ENCODE measurements at places on chromosomes 2 and 18.

DNA sequence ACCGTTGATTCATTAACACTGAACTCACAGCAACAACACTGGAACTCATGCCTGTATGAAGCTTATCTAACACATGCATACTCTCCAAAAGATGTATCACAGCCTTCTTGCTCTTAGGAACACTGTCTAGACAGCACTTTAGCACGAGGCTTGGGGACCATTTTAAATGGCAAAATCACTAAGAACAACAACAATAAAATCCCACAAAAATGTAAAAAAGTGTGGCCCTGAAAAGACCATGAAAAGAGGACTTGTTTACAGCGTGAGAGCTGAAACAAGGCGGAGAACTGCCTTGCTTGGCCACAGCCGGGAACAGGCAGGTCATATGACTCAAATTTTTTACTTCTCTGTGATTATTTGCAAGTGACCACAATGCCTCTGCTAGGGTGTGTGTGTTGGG, 48.1 kb downstream of the CHN1 start:
- no peak for DNase-seq

DNA sequence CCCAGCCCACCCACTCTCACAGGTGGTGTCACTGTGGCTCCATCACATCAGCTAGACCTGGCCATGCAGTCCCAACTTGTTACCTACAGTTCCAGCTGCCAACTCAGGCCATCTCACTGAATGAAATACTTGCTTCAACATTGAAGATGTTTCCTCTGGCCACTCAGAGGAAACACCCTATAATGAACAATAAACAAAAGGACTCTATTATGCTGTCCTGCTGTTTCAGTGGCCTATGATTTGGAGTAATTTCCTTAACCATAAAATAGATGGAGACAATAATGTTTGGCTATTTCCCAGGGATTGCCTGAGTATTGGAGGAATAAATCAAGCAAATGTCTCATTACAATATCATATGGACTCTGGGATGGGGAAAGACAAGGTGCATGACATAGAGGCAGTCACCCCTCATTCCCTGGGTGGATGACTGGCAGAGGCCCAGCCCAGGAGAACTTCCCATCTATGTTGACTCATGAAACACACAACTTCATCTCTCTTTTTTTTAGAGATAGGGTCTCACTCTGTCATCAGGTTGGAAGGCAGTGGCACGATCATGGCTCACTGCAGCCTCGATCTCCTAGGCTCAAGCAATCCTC, 134.4 kb downstream of the TGIF1 start:
- DNase-seq, result no peak

DNA sequence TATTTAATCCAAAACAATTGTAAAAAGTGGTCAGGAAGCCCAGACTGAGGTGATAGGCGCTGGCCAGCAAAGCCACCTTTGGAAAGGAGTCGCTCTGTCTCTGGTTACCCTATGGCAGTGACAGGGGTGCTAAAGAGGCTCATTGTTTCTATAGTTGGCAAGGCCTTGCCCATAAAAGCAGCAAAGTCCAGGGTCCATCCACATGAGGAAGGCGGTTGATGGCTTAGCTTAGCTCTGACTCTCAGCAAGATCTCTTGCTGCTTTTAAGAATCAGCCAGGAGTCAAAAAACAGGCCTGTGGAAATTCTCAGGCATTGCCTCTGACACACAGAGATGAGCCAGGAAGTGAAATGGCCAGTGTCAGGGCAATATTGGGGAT, 57.8 kb upstream of the CYP26B1 start:
- DNase-seq, result no peak

DNA sequence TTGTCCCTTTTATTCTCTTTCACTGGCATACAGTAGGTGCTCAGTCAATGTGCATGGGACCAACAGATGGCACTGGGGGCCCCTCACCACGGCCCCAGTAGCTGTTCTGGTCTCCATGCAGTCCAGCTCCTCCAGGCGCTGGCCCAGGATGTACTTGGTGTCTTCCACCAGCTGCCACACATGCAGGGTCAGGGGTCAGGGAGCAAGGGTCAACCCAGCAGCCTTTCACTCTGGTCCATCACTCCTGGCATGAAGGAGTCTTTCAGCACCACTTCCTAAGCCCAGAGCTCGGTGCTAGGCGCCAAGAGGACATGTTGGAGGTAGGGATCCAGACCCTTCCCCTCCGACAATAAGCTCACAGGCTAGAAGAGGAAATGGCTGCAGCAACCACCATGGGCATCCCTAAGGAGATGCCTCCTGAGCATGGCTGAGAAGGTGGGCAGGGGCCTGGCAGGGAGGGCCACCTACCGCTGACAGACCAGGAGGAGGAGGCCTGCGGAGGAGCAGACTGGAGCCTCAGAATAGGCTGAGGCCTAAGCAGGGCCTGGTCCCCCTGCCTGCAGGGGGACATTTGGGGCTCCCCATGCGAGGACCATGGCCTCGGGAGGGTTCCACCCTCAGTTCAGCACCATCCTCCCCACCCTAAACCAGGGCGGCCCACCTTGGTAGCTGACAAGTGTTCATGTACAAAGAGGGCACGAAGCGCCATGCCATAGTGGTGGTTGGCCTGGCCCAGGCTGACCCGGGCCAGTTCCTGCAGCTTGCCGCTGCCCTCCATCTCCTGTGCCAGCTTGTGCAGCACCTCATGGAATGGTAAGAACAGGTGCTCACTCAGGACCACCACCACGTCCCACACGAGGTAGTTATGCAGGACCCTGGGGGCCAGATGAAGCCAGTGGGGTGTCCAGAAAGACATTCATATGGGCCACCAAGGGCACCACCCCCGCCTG, 10.2 kb downstream of the ALPG start:
- no peak for DNase-seq

DNA sequence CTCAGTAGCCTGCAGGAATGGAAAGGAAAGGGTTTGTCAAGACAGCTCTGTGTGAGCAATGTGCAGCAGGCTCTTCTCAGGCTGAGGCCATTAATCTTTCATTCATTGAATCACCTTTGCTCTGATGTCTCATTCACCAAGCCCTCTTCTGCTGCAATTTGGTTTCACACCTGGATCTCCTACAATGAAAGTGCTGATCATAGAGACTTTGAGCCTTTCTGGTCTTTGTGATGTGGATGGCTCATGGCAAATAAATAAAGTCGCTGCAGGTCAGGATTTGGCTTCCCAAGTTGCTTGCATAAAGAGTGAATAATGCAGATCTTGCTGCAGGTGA, 95.8 kb upstream of the SPRED2 start:
- no peak for DNase-seq

GRCh38 chr2:50102383-50102782, 929.5 kb downstream of the NRXN1 start:
- DNase-seq, result no peak

DNA sequence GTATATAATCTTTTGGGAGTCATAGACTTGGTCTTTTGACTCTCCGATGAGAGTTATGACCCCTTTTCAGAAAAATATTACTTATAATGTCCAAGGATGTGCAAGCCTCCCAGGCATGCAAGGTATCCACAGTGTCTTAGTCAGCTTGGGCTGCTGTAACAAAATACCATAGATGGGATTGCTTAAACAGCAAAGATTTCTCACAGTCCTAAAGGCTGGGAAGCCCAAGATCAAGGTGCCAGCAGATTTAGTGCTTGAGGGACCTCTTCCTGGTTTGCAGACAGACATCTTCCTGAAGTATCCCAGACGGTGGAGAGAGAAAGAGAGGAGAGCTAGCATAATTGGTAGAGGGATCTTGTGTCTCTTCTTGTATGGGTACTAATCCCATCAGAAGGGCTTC, 35.6 kb upstream of the FBXO11 start:
- DNase-seq, result no peak

DNA sequence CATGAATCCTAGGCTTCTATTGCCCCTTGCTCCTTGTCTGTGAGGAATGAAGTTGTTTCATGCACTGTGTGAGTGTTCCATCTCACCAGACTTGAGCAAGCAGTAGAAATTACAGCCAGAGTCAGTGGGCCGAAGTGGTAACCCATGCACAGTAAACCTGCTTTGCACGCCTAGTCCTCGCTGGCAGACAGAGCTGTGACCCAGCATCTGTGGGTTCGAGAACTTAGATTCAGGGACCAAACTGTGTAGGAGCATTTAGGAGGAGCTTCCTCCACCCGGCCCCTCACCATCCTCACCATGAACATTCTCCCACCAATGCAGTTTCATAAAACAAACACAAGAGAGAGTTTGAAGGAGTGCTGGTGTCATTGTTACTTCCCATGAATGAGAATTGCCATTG, 21.6 kb upstream of the TEX51 start:
- DNase-seq, result no peak

DNA sequence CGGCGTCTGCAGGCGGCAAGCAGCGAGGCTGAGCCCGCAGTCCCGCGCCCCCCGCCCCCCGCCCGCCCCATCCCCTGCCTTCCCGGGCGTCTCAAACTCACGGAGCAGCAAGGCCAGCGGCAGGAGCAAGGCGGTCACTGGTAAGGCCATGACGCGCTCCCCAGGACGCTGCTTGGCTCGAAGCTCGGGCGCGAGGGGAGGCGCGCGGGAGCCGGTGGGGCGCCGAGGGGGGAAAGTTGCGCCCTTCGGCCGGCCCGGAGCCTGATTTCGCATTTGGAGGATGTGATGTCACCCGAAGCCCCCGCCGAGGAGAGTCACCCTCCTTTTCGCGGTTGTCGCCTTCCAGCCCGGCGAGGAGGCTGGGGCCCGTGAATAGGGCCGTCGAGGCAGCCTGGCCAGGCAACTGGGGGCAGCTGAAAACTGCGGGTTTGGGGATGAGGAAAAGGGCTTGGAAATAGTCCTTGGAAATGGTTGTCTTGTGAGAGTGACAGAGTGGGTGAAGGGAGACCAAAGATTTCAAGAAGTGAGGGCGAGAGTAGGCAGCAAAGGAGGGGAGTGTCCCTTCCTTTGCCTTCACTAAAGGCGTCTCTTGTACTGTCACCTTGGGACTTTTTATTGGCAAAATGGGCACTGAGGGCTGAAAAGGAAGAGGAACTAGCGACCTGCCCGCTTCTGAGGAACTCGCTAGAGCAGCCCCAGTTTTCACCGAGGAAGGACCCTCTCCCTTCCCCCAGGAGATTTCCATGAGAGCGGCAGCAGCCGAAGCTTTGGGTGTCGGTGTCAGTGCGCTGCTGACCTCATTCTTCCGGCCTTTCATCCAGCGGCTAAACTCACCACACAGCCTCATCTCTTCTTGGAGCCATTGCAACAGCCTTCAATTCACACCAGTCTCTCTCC, at the start of gene CD8A:
Gene CD8A, minus strand, starts transcription at position 238 of the 897 bp plus-strand sequence. Its CDS starts 88 bp downstream, at position 150.
- no peak for DNase-seq

DNA sequence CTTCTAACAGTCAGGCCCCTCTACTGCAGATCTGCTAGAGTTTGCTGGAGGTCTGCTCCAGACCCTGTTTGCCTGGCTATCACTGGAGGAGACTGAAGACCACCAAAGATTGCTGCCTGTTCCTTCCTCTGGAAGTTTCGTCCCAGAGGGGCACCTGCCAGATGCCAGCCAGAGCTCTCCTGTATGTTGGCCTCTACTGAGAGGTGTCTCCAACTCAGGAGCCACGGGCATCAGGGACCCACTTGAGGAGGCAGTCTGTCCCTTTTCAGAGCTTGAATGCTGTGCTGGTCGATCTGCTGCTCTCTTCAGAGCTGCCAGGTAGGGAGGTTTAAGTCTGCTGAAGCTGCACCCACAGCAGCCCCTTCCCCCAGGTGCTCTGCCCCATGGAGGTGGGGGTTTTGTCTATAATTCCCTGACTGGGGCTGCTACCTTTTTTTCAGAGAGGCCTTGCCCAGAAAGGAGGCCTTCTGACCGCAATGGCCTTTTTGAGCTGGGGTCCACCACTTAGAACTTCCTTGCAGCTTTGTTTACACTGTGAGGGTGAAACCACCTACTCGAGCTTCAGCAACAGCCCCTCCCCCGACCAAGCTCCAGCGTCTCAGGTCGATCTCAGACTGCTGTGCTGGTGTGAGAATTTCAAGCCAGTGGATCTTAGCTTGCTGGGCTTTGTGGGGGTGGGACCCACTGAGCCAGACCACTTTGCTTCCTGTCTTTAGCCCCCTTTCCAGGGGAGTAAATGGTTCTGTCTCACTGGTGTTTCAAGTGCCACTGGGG, 566.0 kb downstream of the NR4A2 start:
- DNase-seq, result no peak

- no peak for DNase-seq
Observed at GRCh38 chr2:71513096-71513495, 59.7 kb downstream of the DYSF start.

DNA sequence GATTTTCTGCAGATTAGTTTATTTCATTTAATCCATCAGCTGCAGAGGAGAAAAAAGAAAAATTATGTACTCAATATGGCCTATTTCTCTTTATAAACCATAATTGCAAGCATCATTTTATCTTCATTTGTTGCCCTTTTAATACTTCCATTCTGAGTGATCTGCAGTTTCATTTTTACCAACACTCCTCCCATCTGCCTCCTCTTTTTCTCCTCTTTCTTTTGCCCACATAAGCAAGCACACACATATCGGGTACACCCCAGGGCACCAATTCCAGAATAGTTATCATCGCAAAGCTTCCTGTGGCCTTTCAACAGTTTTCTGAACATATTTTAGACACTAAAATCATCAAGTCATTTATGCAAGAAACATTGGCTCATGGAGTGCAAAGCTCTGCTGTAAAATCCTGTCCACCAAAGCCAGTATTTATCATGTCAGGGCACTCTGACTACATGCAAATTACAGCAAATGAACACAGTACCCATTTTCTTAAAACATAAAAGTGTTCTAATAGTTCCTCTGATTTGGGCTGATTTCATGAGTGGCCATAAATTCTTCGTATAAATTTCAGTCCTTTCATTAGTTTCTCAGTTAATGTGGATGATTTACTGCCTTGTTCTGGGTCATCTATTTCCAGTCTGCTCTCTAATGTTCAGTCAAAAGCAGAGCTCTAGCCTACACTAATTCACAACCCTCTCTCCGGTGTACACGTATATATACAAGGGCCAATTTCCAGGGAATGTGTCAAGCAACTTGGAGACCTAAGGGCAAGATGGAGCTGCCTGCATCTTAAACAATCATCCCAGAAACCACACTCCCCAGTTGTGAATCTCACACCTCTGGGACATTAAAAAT, 281.3 kb downstream of the STK39 start:
- no peak for DNase-seq

DNA sequence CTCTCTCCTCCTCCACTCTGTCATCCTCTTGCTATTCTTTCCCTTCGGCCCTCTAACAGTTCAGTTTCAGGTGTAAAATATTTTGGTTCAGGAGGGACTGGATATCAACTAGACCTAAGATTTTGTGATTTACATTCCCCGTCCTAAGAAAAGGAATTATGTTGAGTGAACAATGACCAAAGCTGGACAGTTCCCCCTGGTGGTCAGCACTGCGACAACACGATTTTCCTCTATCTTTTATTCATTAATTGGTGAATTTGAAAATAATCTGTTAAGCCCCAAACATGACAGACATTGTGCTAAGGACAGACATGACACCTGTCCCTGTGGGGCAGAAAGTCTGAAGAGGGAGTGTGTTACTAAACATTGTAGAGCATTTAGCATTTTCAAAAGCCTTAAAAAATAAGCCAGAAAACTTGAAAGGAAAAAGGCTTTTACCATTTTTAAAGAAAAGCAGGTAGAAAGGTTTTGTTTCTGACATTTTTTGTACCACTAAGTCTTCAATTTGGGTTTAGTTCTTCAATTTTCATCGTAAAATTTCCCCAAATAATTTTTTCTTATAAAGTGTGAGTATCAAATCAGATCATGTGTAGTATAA, 28.4 kb upstream of the GTF2A1L start:
- no peak for DNase-seq

- no peak for DNase-seq
Observed at GRCh38 chr2:38498045-38498481, 104.7 kb downstream of the HNRNPLL start.

GRCh38 chr2:167183931-167184330, 295.7 kb downstream of the XIRP2 start:
- DNase-seq, result no peak

GRCh38 chr2:27885661-27886060, 4.5 kb downstream of the RBKS start:
- DNase-seq, result no peak

- DNase-seq, result no peak
Observed at GRCh38 chr2:37738266-37738885, 66.9 kb upstream of the CDC42EP3 start.

Measured in activated T-helper 2 cell treated with anti-CD3 and anti-CD28 coated beads, Interferon-gamma antibody, Interleukin-2, Interleukin-4, amounts not matched to agents 10 μg/mL and 5 μg/mL and 100 μg/mL, durations not matched to agents 14 hours and 24 hours and 36 hours (primary cell).